ENCODE measurements at places on chromosomes 16 and 17.

- peaks cover 7% of the 10 kb centered on the region for H3K27me3 ChIP-seq
- H3K4me3 ChIP-seq: no peak overlapping the region
- H3K4me1 ChIP-seq: no peaks in the 10 kb centered on the region
- no peak for DNase-seq
- no peak overlapping the region for H3K27ac ChIP-seq
- H3K36me3 ChIP-seq: no peaks in the 10 kb centered on the region
These were observed 168.6 kb downstream of the HAPSTR1 start for GRCh38 chr16:9259914-9260608.

- no peaks in the 10 kb centered on the region for H3K4me1 ChIP-seq
- no peak overlapping the region for H3K27ac ChIP-seq
- no peaks in the 10 kb centered on the region for H3K36me3 ChIP-seq
- peaks cover 4% of the 10 kb centered on the region for H3K27me3 ChIP-seq
- H3K4me3 ChIP-seq: no peak overlapping the region
- peak; percentile 7 for DNase-seq
These were observed 15.9 kb downstream of the B9D1 start for GRCh38 chr17:19346351-19347255.

DNA sequence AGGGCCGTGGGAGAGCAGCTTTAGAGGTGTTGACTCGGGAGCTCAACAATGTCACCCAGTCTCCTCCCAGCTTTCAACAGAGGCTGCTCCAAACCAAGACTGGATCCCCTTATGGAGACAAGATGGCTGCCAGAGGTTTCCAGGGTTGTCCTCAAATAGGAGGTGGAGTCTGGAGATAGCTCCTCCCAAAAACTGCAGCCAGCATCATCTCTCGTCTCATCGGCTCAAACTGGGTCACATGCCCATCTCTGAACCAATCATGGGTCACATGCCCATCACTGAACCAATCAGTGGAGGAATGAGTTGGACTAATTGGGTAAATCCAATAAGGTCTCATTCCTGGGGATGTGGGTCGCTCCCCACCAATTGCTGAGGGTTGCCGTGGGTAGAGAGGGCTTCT is 41.1 kb upstream of the C16orf82 start:
- H3K36me3 ChIP-seq: no peaks in the 10 kb centered on the region
- no peak overlapping the region for H3K4me3 ChIP-seq
- H3K4me1 ChIP-seq: no peaks in the 10 kb centered on the region
- DNase-seq: no peak

DNA sequence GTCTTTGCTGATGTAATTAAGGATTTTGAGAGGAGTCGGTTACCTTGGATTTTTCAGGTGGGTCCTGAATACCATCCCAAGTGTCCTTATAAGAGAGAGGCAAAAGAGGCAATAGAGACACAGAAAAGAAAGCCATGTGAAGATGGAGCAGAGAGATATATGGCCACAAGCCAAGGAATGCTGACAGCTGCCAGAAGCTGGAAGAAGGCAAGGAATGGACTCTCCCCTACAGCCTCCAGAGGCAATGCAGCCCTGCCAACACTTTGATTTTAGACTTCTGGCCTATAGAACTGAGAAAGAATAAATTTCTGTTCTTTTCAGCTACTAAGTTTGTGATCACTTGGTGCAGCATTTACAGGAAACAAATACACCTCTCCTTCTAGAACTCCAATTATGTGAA is 8.2 kb upstream of the RNFT1 start:
- H3K4me3 ChIP-seq: no peak overlapping the region
- H3K27ac ChIP-seq: no peak overlapping the region
- no peak for DNase-seq
- H3K4me1 ChIP-seq: no peaks in the 10 kb centered on the region
- no peaks in the 10 kb centered on the region for H3K36me3 ChIP-seq

DNA sequence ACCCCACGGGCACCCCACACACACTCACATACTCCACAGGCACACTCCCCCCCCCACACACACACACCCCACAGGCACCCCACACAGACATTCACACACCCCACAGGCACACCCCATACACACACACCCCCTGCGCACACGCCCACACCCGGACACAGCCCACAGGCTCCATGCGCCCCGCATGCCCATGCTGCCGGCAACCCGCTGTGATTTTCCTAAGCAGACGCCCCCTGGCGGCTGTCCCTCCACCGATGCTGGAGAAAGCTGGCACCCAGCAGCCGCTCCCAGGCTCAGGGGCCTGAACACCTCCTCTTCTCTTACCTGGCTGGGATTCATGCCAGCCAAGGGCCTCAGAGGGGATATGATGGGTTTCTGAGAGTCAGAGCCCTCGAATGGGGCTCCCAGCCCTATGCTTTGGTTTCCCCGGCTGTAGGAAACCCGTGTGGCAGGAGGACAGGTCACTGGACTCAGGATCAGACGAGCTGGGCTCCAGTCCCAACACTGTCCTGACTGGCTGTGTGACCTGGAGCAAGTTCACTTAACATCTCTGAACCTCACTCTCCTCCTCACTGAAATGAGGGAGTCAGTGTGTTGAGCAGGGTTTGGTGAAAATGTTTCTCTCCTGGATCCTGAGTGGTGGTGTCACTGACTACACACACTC is 19.6 kb upstream of the TNFRSF13B start:
- H3K36me3 ChIP-seq: no peaks in the 10 kb centered on the region
- H3K27me3 ChIP-seq: no peaks in the 10 kb centered on the region
- H3K4me3 ChIP-seq: no peak overlapping the region
- DNase-seq: peak; percentile 86
- H3K27ac ChIP-seq: no peak overlapping the region

DNA sequence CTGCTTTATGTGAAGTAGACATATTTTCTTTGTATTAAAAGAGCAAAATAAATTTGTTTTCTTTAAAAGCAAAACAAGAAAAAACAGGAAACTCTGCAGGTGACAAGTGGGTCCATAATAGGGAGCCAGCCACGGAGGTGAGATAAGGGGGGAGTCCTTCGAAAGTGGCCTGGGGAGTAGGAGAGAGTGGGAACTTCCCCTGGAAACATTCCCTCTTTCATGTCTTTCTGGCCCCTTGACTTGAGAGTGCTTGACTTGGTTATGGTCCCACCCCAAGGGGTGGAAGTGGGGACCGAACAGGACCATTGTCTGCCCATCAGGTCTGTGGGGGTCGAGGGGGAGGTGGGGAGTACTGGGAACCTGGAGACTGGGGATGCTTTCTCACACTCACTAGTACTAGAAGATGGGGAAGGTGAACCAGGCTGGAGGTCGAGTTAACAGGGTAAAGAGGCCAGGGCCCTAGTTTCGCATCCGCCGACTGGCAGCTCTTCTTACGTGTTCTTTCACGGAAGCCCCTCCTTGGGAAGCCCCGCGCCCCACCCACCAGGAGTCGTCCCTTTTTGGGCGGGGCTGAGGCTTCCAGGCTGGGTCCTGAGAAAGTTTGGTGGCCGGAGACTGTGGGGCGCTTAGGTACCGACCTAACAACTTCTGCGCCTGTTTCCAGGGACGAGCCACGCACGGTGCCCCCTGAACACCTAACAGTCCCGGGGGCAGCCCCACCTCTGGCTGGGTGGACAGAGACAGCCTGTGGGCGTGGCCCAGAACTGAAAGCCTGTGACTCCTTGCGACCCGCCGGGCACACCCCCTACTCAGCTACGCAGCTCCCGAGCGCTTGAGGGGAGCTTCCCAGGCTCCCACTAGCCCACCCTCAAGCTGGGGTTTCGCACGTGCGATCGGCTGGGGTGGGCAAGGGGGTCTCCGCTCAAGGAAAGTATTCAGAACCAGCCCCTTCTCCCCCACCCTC is 790 bp downstream of the TRADD start:
- peaks cover 56% of the 10 kb centered on the region for H3K4me1 ChIP-seq
- H3K36me3 ChIP-seq: peaks cover 14% of the 10 kb centered on the region
- peak overlapping the region; percentile 93 for H3K4me3 ChIP-seq
- H3K27ac ChIP-seq: peak overlapping the region; percentile 95

DNA sequence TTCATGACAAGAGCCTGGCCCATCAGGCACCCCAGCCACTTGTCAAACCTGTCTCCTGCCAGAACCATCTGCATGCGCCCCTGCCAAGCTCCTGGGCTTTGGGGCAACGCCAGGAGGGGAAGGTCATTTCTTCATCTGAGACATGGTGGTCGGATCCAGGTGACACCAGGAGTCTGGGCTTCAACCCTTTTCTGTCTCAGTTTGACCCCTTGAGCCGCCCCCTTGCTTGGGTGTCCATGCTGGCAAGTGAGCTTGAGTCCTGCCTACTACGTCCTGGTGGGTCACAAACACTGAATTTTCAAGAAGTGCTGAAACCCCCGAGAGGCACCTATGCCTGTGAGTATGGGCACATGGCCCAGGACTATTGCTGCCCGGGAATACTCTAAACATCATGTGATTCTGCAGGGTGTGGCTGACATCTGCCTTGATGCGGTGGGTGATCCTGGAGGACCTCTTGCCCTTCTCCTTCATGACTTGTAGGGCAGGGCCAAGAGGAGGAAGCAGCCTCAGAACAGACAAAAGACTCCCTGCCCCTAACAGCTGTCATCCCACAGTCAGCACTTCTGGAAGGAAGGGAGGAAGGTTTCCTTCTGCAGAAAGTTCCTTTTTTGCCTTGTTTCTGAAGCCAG is 43.4 kb downstream of the TNFRSF13B start:
- no peak overlapping the region for H3K27ac ChIP-seq
- H3K4me1 ChIP-seq: no peaks in the 10 kb centered on the region
- no peak overlapping the region for H3K4me3 ChIP-seq
- no peak for DNase-seq

DNA sequence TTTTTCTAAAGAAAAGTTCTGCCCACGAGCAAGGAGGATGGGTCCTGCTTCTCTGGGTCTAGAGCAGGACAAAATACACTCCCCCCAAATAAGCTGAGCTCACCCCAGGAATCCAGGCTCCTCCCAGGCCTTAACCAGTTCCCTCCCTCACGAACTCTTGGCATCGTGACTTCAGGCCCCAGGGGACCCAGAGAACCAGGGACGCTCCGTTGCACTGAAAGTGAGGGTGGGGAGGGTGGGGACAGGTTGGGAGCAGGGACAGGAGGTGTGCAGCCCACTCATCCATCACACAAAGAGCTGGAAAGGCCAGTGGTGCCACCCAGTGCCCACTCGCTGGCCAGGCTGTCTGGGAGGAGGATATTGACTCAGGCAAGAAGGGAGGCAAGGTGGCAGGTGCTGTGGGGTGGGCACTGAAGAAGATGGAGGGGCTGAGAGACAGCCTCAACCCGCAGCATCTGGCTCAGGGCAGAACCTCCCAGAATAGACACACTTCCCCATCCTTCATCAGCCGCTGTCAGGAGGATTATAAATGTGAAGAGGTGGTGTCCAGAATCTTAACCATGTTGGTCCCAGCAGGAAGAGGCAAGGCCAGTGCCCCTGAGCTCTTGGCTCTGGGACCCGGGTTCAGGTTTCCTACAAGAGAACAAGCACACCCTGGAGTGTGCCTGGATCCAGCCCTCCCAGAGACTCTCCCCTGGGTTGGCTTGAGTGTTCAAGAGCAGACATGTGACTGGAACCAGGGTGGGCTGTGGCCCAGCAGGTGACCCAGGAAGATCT is 67.9 kb upstream of the RPL38 start:
- DNase-seq: no peak
- no peak overlapping the region for H3K27ac ChIP-seq
- H3K36me3 ChIP-seq: no peaks in the 10 kb centered on the region
- H3K27me3 ChIP-seq: peaks cover 51% of the 10 kb centered on the region
- H3K4me1 ChIP-seq: no peaks in the 10 kb centered on the region
- H3K4me3 ChIP-seq: no peak overlapping the region

GRCh38 chr17:18950346-18950745 is 1.6 kb upstream of the SLC5A10 start:
- no peak overlapping the region for H3K4me3 ChIP-seq
- no peak for DNase-seq
- no peaks in the 10 kb centered on the region for H3K36me3 ChIP-seq
- no peak overlapping the region for H3K27ac ChIP-seq

DNA sequence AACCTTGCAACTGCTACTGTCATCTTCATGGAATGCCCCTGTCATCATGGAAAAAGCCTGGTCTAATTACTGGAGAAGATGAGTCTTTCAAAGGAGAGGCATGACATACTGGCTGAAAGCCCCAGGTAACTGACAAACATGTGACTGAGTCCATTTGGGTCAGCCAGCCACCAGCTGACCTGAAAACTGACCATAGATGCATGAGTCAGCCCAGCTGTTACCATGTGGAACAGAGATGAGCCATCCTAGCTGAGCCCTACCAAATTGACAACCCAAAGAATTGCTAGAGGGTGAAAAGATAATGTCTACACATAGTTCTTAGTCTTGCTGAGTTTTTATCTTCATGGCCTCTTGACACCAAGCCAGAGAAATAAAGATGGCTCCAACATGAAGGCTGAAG is 311.8 kb downstream of the UTP18 start:
- no peak overlapping the region for H3K4me3 ChIP-seq
- peaks cover 18% of the 10 kb centered on the region for H3K27me3 ChIP-seq
- H3K36me3 ChIP-seq: no peaks in the 10 kb centered on the region
- no peak for DNase-seq

DNA sequence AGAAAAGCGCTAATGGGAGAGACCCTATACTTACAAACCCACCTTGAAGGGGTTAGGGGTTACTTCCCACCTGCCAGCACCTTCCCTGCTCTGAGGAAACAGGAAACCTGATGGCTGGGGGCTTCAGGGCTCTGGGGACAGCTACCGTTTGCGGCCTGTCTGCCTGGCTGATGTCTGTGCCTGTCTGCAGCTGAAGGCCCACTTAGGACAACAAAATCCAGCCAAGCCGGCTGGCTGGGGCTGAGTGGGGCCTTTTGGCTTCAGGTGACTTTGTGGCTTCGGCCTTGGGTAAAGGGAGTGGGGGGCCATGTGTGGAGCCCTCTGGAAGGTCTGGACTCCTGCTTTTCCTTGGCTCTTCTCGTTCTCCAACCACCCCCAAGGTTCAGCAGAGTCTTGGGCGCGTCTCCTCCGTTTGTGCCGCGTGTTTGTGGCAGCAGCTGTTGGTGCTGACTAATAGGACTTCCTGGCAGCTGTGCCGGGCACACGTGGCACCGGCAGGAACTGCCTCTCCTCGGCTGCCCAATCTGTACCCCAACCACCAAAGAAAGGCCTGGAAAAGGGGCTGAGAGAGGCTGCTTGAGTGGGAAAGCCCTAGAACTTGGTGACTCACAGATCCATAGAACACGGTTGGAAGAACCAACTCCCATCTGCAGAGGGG is 186.7 kb downstream of the MSI2 start:
- H3K36me3 ChIP-seq: peaks cover 3% of the 10 kb centered on the region
- peak overlapping the region; percentile 98 for H3K27ac ChIP-seq
- peaks cover 79% of the 10 kb centered on the region for H3K4me1 ChIP-seq

DNA sequence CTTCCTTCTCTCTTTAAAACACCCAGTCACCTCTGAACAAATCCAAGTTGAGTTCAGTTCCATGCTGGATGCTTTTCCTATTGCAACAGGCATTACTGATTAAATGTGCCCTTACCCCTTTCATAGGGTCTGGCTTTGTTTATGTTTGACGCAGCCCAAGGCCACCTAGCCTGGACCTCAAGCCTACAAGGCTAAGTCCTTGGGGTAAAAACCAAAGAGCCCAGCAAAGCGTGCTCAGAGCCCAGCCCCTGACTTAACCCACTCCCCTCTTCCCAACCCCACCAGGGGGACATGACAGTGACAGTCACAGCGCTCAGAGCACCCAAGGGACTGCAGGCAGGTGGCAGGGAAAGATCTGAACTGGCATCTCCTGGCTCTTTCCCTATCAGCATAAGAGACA is 200.6 kb downstream of the XYLT1 start:
- no peaks in the 10 kb centered on the region for H3K36me3 ChIP-seq
- H3K27me3 ChIP-seq: no peaks in the 10 kb centered on the region
- H3K27ac ChIP-seq: no peak overlapping the region

Measured in activated CD4-positive, alpha-beta memory T cell treated with anti-CD3 and anti-CD28 coated beads for 36 hours (primary cell).